Small intestine (tissue), 16 donors: ENCODE measurements at places on chromosomes 11 and 22. TPM values are rescaled to one million over a fixed set of nuclear protein-coding genes. Genes with fewer than 3 reads are reported as not detected.

DNA sequence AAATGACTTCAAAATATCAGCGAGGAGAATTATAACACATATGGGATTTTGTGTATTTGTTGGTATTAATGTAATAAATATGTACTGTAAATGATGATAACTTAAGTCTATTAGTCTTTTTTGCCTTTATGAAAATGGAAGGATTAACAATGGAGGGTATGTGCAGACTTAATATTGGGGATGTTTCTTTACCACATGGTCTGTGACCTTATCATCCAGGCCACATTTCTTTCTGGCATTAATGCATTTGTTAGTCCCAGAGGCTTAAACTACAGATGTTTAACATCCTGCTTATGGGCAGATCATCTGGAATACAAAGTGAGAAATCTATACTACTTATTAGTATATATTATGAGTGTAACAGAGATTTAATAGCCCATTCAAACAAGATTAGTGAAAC lies 64.6 kb downstream of the SOX6 start:
- no peak overlapping the region for H3K4me3 ChIP-seq
- no peak for DNase-seq
- peaks cover 10% of the 10 kb centered on the region for H3K4me1 ChIP-seq

The MRPL48 gene
- polyA plus RNA-seq: 74.3 TPM

GRCh38 chr11:48011102-48011797 lies 30.9 kb downstream of the PTPRJ start:
- H3K27ac ChIP-seq: peak overlapping the region; percentile 72
- H3K36me3 ChIP-seq: no peaks in the 10 kb centered on the region
- no peaks in the 10 kb centered on the region for H3K27me3 ChIP-seq
- H3K4me3 ChIP-seq: no peak overlapping the region
- no peaks in the 10 kb centered on the region for H3K4me1 ChIP-seq

DNA sequence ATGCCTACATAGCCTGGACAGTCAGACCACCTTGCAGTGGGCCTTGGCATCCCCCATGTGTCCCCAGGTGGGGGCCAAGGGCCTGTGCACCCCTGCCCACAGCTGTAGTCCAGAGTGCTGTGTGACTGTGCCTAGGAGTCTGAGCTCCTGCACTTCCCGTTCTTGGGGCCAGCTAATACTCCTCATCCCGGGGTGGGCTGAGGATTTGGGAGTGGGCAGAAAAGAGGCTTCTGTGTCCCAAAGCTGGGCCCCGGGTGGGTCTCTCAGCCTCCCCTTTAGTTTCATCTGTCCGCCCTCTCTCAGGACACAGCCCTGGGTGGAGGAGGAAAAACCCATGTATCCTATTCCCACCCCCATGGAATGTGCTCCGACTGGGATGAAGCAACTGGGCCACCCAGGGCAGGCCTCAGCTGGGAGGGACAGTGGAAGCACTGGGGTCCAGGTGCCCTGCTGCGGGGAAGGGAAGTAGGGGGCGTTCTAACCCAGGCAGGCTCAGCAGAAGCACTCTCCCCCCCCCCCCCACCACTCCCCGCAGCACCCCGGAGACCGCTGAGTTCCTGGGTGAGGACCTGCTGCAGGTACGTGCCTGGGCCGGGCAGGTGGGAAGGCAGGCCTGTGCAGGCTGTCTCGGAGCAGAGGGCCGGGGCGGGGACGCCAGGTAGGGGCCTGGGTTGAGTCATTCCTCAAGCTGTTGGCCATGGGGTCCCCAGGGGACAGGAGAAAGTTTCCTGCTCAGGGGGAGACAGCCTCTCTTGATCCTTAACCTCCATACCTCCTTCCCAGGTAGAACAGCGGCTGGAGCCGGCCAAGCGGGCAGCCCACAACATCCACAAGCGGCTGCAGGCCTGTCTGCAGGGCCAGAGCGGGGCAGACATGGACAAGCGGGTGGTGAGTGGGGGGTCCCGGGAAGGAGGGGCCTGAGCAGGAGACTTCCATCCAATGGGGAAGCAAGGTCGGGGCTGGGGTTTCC lies 1.4 kb downstream of the SH3BP1 start:
- H3K4me3 ChIP-seq: peak overlapping the region; percentile 81
- peak; percentile 58 for DNase-seq
- no peaks in the 10 kb centered on the region for H3K27me3 ChIP-seq
- peaks cover 70% of the 10 kb centered on the region for H3K36me3 ChIP-seq
- H3K27ac ChIP-seq: peak overlapping the region; percentile 91

DNA sequence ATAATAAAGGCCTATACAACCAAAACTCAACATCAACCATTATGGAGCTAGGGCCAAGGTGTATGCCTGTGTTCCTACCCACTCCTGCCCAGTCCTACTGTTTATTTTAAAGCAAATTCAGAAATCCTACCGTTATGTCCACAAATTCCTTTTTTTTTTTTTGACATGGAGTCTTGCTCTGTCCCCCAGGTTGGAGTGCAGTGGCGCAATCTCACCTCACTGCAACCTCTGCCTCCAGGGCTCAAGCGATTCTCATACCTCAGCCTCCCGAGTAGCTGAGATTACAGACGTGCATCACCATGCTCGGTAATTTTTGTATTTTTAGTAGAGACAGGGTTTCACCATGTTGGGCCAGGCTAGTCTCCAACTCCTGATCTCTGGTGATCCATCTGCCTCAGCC lies 3.1 kb upstream of the CPT1A start:
- H3K27ac ChIP-seq: no peak overlapping the region
- peaks cover 32% of the 10 kb centered on the region for H3K4me1 ChIP-seq
- DNase-seq: no peak
- no peaks in the 10 kb centered on the region for H3K36me3 ChIP-seq
- no peak overlapping the region for H3K4me3 ChIP-seq

- no peak for DNase-seq
- no peak overlapping the region for H3K27ac ChIP-seq
- no peaks in the 10 kb centered on the region for H3K27me3 ChIP-seq
- H3K4me3 ChIP-seq: no peak overlapping the region
Measured at GRCh38 chr11:129287920-129288319, 87.7 kb upstream of the BARX2 start.
